ENCODE measurements at places on chromosomes 11 and 22. TPM values are rescaled to one million over a fixed set of nuclear protein-coding genes. Genes with fewer than 3 reads are reported as not detected.

DNA sequence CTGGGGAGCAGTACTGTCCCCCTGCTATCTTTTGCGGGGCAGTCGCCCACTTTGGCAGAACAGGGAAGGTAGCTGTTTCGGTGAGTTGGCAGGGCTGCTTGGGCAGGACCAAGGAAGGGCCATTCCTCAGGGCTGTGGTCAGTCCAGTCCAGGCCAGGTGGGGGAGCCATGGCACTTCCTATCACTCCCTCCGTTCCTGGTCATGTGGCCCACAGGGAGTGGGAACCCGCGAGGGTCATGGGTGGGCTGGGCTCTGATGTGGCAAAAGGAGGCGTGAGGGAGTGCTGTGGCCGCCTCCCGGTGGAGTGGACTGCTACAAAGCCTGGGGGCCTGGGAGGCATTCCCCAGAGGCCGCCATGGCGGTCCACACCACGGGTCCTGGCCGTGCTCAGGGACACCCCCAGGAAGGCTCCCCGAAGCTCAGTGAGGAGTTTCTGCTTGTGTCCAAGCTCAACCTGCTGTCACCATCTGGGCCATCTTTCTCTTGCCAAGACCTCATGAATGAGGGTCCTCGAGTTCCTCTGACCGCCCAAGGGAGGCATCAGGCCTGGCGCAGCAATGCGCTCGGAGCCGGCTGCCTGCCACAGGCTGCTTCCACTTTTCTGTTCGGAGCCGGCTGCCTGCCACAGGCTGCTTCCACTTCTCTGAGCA, 11.9 kb downstream of the CHID1 start:
- DNase-seq = peak; percentile 42

Gene CDC42EP2
- total RNA-seq = 5.6 TPM

DNA sequence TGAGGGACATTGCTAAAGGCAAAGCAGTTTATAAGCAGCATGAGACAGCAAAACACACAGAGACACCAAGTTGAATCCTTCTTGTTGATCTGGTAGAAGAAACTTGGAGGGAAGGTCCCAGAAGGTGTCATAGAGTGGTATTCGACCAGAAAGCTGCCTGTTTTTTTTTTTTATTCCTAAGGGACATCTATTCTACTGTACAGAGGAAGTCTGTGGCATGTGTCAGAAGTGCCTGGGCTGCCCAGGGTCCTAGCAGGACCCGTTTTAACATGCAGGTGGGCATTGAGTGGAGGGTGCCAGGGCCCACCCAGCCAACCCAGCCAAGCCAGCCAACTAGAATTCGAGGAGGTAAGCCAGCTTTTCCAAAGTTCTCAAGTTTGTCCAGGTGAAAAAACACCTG, 68.0 kb upstream of the ATXN10 start:
- no peak for DNase-seq

- no peak for DNase-seq
Measured at GRCh38 chr22:41642331-41643110, 21.4 kb downstream of the XRCC6 start.

DNA sequence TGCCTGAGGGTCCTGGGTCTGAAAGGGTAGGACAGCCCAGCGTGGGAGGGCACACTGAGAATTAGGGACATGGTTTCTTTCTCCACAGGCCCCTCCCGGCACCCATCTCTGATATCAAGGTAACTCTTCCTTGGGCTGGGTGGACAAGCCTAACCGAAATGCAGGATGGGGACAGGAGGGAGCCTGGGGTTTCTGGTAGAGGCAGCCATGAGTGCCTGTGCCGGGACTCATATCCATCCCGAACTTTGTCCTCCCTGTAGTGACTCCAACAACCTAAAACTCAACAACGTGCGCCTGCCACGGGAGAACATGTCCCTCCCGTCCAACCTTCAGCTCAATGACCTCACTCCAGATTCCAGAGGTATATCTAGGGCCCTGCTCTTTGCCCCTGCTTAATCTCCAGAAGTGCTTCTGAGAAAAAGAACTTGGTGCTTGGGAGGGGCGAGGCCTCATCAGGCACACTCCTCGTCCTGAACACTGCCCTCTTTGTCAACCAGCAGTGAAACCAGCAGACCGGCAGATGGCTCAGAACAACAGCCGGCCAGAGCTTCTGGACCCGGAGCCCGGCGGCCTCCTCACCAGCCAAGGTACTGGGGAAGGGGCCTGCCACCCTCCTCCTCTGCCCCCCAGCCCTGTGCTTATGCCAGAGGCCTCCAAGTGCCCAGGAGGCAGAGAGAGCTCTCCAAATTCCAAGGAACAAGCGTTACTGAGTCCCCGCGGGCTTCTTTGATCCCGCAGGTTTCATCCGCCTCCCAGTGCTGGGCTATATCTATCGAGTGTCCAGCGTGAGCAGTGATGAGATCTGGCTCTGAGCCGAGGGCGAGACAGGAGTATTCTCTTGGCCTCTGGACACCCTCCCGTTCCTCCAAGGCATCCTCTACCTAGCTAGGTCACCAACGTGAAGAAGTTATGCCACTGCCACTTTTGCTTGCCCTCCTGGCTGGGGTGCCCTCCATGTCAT, 3.1 kb downstream of the TMEM25 start:
- DNase-seq = no peak

Gene TMX2
- total RNA-seq = 125 TPM

Gene CECR2
- 17.6 TPM for total RNA-seq

Gene GDPD4
- not detected for total RNA-seq

- DNase-seq = peak; percentile 76
Measured at GRCh38 chr11:111097191-111097590, 148.3 kb upstream of the POU2AF2 start.

- DNase-seq = no peak
Measured at GRCh38 chr22:46946383-46946962, 184.0 kb downstream of the TBC1D22A start.

Gene C11orf87
- not detected for total RNA-seq

DNA sequence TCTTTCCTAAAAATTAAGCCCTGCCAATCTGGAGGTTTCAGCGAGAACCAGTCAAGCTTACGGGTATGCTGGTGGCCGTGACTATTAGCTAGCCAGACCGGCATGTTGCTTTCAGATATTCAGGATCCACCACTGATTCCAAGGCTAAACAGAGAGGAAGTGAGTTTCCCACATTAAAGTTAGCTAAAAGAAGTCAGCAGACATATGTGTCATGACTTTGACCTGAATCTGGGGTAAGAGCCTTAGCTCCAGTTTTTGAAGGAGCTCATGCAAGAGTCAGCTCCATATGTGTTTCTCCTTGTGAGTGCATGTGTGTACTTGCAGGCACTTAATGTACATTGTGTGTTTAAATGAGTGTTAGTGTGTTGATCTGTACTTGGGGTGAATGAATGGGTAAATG, 1.4 kb downstream of the ZFPL1 start:
- DNase-seq = no peak

Gene PRAME
- total RNA-seq = not detected

- no peak for DNase-seq
Measured at GRCh38 chr11:121886996-121887395, 229.0 kb downstream of the BLID start.
